Adrenal gland (tissue), 19 donors: ENCODE measurements at places on chromosomes 3 and 15. TPM values are rescaled to one million over a fixed set of nuclear protein-coding genes. Genes with fewer than 3 reads are reported as not detected.

Gene RPP14
- 23.2 TPM for total RNA-seq

Gene LRRC31
- total RNA-seq = not detected

Gene PLCL2
- total RNA-seq = 38.0 TPM

Gene ITGB5
- total RNA-seq = 404 TPM

Gene DUOXA1
- 6.5 TPM for total RNA-seq

- H3K27me3 ChIP-seq = no peaks in the 10 kb centered on the region
- no peak overlapping the region for H3K27ac ChIP-seq
Observed at GRCh38 chr15:85172846-85173490, 191.3 kb downstream of the PDE8A start.

- DNase-seq = peak; percentile 19
- no peaks in the 10 kb centered on the region for H3K4me1 ChIP-seq
- no peaks in the 10 kb centered on the region for H3K27me3 ChIP-seq
- H3K4me3 ChIP-seq = no peak overlapping the region
- H3K36me3 ChIP-seq = no peaks in the 10 kb centered on the region
- no peak overlapping the region for H3K27ac ChIP-seq
Observed at GRCh38 chr3:63353383-63353782, 75.3 kb downstream of the SYNPR start.

DNA sequence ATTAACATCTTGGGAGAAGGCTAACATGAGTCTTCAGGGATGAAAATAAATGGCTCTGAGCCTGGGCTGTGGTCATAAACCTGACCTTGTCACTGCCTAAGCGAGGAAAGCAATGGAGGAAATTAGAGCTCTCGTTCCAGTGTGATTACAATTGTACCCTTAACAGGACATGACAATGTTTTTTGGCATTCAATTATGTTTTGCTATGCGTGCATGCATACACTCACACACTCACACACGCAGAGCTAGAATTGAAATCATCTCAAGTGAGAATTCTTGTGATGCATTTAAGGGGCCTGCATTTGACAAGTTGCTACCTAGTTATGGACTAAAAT is 24.1 kb downstream of the ZNF80 start:
- no peaks in the 10 kb centered on the region for H3K36me3 ChIP-seq
- no peak overlapping the region for H3K4me3 ChIP-seq
- no peak overlapping the region for H3K27ac ChIP-seq
- peaks cover 10% of the 10 kb centered on the region for H3K27me3 ChIP-seq
- no peak for DNase-seq
- no peaks in the 10 kb centered on the region for H3K4me1 ChIP-seq

GRCh38 chr3:164060923-164061322 is 1017.4 kb downstream of the SI start:
- H3K4me3 ChIP-seq = no peak overlapping the region
- H3K36me3 ChIP-seq = no peaks in the 10 kb centered on the region
- no peak overlapping the region for H3K27ac ChIP-seq

GRCh38 chr15:78617516-78617915 is 3.3 kb downstream of the CHRNA3 start:
- no peak overlapping the region for H3K27ac ChIP-seq
- H3K4me1 ChIP-seq = peaks cover 11% of the 10 kb centered on the region
- H3K36me3 ChIP-seq = no peaks in the 10 kb centered on the region
- no peak for DNase-seq

DNA sequence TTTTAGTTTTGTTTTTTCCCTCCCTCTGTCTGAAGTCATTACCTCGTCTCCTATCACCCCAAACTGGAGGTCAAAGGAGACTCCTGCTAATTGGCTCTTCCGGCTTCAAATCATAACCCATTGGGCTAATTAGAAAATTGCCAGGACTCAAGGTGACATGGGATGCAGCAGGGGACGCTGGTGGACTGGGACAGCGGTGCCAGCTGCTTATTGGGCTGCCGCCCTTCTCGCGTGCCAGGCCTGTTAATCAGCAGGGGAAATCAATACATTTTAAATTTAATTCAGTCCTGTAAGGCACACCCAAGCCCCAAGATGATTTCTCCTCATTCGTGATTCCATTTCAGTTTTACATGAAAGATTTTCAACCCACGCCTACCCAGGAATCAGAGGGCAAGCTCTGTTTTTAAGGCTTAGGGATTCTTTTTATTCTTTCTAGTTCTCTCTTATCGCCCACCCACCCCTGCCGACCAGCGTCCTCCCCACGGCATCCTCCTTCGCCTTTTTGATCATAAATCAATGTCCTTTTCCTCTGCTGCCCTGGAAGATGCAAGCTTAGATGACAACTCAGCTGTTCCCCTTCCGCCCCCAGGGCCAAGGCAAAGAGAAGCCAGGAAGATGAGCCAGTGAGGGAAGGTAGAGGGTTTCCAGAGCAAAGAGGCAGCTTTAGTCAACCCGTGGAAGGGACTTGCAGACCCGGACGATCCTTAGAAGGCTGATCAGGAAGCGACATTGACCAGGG is 329.6 kb downstream of the UACA start:
- no peak for DNase-seq
- no peak overlapping the region for H3K4me3 ChIP-seq
- no peaks in the 10 kb centered on the region for H3K4me1 ChIP-seq
- H3K27ac ChIP-seq = no peak overlapping the region
- H3K36me3 ChIP-seq = no peaks in the 10 kb centered on the region

GRCh38 chr3:47581835-47582234 is 3.2 kb upstream of the CSPG5 start:
- no peak for DNase-seq
- H3K4me1 ChIP-seq = peaks cover 4% of the 10 kb centered on the region
- H3K27me3 ChIP-seq = no peaks in the 10 kb centered on the region
- H3K36me3 ChIP-seq = no peaks in the 10 kb centered on the region

DNA sequence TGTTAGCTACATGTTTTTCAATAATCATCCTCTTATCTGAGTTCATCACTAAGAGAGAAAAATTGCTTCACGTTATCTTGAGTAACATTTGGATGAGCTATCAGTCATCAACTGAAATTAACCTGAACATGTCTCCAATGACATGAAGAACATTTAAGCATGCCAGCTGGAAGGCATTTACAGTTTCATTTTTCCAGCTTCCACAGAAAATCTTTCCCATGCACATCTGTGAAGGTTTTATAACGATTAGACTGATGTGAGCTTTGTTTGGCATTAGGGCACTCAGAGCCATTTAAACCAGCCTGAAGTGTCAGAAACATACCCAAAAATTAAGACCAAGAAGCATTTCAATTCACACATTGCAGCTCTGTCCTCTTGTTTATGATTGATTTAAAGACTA is 235.8 kb upstream of the ARHGEF26 start:
- H3K36me3 ChIP-seq = no peaks in the 10 kb centered on the region
- no peak overlapping the region for H3K27ac ChIP-seq
- no peak for DNase-seq
- H3K4me3 ChIP-seq = no peak overlapping the region
- no peaks in the 10 kb centered on the region for H3K27me3 ChIP-seq
- H3K4me1 ChIP-seq = no peaks in the 10 kb centered on the region

DNA sequence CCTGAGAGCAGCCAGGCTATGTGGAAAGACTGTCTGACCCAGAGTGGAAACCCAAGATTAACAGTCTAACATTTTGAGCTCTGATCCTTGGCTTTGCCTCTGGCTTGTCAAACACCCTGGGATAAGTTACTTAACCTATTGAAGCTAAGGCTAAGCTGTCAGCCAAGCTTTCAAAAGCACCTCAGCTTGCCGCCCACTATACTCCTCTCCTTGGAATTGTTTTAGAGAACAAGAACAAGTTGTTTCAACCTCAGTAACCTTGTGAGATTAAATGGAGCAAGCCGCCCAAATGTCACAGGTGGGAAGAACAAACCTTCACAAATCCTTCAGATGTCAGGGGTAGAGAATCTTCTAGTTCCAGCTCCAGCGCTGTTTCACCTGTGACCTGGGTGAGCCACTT is 235.1 kb downstream of the RYR3 start:
- H3K36me3 ChIP-seq = no peaks in the 10 kb centered on the region
- H3K4me1 ChIP-seq = no peaks in the 10 kb centered on the region
- DNase-seq = no peak
- no peak overlapping the region for H3K27ac ChIP-seq
- H3K27me3 ChIP-seq = no peaks in the 10 kb centered on the region

- no peak overlapping the region for H3K27ac ChIP-seq
- no peaks in the 10 kb centered on the region for H3K27me3 ChIP-seq
- peak; percentile 44 for DNase-seq
- H3K36me3 ChIP-seq = no peaks in the 10 kb centered on the region
- no peaks in the 10 kb centered on the region for H3K4me1 ChIP-seq
Observed at GRCh38 chr3:189340680-189341460, 169.1 kb downstream of the TPRG1 start.

DNA sequence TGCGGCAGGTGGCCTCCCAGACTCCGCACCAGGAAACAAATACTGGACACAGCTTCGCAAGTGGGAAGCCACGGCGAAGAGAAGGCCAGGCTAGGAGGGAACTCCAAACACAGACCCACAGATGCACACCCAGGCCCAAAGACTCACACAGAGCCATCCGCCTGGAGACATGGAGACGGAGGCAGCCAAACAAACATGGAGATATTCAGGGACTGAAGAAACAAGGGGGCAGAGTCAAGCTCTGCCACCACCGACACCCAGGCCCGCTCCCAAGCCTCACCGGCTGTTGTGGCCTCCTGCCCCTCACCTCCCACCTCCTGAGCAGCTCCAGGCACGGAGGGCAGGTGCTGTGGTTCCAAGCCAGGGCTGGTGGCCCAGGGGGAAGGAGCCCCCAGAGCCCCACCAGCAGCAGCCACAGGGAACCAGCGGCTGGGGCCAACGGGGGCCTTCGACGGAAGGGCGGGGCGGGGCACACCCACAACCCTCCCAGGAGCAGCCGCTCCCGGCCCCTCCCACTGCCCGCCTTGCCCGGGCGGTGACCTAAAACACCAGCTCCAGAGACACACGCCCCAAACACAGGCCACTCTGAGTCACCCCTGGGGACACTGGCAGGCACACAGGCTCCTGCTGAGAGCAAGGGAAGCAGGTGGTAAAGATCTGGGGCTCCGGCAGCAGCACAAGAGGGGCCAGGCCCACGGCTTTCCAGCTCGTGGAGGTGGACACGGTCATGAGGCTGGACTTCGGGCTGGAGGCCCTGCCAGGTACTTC is 31.9 kb downstream of the TNK2 start:
- no peak overlapping the region for H3K27ac ChIP-seq
- DNase-seq = no peak
- no peak overlapping the region for H3K4me3 ChIP-seq
- H3K27me3 ChIP-seq = no peaks in the 10 kb centered on the region

DNA sequence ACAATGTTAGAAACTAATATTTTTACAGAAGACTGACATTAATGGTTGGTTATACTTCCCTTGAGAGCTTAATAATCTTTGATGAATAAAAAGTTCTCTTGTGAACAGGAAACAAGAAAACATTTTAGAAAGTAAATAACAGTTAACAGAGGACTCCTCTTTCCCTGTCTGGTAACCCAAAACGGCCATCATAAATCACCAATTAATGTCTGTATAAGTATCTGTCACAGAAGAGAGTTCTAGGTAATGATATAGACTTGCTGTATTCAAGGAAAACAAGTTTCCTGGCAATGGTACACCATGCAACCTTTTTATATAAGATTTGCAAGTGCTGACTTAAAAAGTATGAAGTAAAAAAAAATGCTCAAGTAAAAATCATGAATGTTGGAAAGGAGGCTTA is 426.7 kb downstream of the SOX2 start:
- H3K27ac ChIP-seq = no peak overlapping the region
- H3K36me3 ChIP-seq = no peaks in the 10 kb centered on the region
- no peaks in the 10 kb centered on the region for H3K4me1 ChIP-seq
- no peak overlapping the region for H3K4me3 ChIP-seq
- no peaks in the 10 kb centered on the region for H3K27me3 ChIP-seq
- no peak for DNase-seq

- H3K27me3 ChIP-seq = no peaks in the 10 kb centered on the region
- H3K27ac ChIP-seq = no peak overlapping the region
- H3K4me3 ChIP-seq = no peak overlapping the region
- no peak for DNase-seq
Observed at GRCh38 chr15:69415381-69415780, 1.2 kb downstream of the KIF23 start.

DNA sequence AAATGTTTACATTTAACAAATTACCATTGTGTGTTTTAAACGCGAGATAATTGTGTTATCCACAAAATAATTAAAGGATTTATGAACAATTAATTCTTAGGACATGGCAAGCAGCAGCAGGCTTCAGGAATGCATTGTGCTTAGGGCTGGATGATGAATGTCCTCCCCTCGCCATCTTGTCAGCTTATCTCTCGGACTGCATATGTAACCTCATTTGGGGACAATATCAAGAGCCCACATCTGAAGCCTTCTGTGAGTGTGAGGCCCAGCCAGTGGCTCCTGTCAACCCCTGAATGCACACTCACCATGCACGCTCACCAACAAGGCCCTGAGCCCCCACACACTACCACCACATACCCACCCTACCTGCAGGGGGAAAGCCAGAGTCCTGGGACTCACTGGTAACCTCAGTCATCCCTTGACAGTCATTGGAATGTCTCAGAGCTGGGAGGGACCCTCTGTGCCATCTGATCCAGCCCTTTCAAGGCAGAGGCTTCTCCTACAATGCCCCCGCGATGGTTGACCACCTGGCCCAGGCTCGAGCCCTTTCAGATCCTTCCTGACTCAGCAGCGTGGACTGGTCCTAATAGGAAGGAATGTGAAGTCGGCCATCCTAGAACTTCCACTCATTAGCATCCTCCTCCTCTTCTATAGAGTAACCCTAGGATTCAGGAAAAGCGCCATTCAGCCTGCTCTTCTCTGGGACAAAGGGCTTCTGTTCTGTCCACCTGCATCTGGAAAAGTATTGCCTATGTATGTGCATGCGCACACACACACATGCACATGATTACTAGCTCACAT is 38.2 kb downstream of the MRPL46 start:
- H3K27ac ChIP-seq = no peak overlapping the region
- no peak overlapping the region for H3K4me3 ChIP-seq
- DNase-seq = no peak

- H3K27me3 ChIP-seq = no peaks in the 10 kb centered on the region
- H3K27ac ChIP-seq = no peak overlapping the region
- H3K4me1 ChIP-seq = no peaks in the 10 kb centered on the region
- DNase-seq = no peak
- no peaks in the 10 kb centered on the region for H3K36me3 ChIP-seq
- no peak overlapping the region for H3K4me3 ChIP-seq
Observed at GRCh38 chr3:80753021-80753420, 985.2 kb upstream of the ROBO1 start.

GRCh38 chr3:180996415-180996932 is 6.9 kb upstream of the DNAJC19 start:
- no peaks in the 10 kb centered on the region for H3K27me3 ChIP-seq
- no peak overlapping the region for H3K27ac ChIP-seq
- H3K4me3 ChIP-seq = no peak overlapping the region
